ENCODE measurements at places on chromosomes 16 and 17.

DNA sequence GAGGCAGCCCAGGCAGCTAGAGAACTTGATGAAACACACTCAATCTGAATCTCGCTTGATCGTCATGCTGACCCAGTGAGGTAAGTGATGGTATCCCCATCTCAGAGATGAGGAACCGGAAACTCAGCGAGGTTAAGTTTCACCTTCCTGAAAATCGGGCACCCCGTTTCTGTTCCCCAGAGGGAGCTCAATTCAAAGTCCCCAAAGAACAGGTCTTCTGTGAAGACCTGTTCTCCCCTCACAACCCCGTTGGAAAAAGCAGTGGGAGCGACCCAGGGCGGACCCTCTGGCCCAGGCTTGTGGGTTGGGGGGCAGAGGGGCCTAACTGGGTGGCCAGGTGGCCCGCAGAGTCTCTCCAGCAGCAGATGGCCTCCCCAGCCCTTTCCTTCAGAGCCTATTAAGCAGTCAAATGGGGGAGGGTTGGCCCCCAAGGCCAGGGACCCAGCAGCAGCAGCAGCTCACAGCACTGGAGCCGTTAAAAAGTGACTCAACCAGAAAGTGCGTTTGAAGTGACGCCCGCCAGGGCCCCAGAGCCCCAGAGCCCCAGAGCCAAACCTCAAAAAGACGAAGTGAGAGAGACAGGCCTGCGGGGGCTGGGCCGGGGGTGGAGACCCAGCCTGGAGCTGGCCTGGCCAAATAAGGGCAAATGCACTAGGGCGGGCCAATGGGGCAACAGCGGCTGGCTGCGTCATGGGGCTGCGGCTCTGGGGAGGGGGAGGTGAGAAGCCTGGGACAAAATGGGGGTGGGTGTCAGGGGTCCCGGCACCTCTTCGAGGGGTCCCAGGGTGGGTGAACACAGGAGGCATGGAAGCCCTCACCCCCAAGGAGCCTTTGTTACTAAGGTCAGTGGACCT is 9.2 kb upstream of the TSPOAP1 start:
- peaks cover 48% of the 10 kb centered on the region for H3K36me3 ChIP-seq
- peak overlapping the region; percentile 99 for H3K27ac ChIP-seq
- peaks cover 44% of the 10 kb centered on the region for H3K4me1 ChIP-seq
- DNase-seq = peak; percentile 96
- H3K27me3 ChIP-seq = no peaks in the 10 kb centered on the region

- no peak for DNase-seq
- peaks cover 17% of the 10 kb centered on the region for H3K27me3 ChIP-seq
- no peak overlapping the region for H3K27ac ChIP-seq
- H3K4me1 ChIP-seq = peaks cover 8% of the 10 kb centered on the region
- peaks cover 18% of the 10 kb centered on the region for H3K36me3 ChIP-seq
Observed at GRCh38 chr16:11212798-11213196, 43.2 kb downstream of the SOCS1 start.

DNA sequence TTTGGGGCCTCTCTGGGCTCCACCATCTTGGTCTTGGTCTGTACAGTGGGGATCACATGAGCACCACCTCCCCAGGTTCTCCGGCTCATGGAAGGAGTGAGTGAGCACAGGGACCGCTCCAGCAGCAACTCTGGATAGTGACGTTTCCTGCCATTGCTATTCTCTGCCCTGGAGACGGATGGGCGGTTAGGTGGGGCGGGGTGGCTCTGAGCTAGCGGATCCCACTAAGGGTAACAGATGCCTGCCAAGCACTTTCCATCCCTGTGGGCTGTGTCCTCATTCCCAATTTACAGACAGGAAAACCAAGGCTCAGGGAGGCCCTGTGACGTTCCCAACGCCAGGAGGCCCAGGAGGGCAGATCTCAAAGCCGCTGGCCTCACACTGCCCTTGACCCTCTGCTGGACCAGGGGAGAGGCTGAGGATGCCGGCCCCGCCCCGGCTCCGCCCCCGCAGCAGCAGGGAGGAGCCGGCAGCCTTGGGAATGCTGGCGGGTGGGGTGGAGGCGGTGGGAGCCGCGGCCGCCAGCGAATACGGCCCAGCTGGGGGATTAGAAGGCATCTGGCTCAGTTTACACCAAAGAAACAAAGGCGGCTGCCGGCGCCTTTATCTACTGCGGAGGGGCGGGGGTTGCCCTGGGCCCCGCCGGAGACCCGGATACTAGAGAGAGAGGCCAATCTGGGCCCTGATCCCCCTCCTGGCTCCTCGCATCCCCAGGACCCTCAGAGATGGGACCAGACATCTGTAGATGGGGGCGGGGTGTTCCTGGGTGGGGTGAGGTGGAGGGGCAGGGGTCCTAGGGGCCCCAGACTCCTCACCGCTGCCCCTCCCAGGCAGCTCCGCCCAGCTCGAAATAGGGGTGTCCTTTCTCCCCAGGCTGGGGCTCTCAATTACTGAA is 122.3 kb upstream of the CIBAR2 start:
- H3K4me1 ChIP-seq = peaks cover 2% of the 10 kb centered on the region
- H3K27me3 ChIP-seq = peaks cover 59% of the 10 kb centered on the region
- no peak overlapping the region for H3K27ac ChIP-seq
- DNase-seq = no peak
- no peaks in the 10 kb centered on the region for H3K36me3 ChIP-seq

DNA sequence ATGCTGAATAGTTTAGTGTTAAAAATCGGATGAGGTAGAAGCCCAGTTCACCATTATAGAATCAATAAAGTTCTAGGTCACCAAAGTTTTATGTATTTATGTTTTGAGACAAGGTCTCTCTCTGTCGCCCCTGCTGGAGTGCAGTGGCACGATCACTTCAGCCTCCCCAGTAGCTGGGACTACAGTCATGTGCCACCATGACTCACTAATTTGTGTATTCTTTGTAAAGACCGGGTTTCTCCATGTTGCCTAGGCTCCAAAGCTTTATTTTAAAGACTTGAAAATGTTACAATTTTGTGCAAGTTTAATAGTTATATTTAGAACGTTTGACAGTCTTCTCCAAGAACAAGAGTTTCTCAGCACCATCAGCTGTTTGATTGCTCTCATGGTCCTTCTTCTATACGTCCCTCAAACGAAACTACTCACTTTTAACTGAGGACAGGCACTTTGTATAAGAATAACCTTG is 32.1 kb downstream of the NDE1 start:
- DNase-seq = peak; percentile 54
- no peak overlapping the region for H3K4me3 ChIP-seq
- peaks cover 50% of the 10 kb centered on the region for H3K36me3 ChIP-seq
- peaks cover 5% of the 10 kb centered on the region for H3K4me1 ChIP-seq
- H3K27me3 ChIP-seq = no peaks in the 10 kb centered on the region
- peak overlapping the region; percentile 65 for H3K27ac ChIP-seq

- H3K27me3 ChIP-seq = no peaks in the 10 kb centered on the region
- no peak overlapping the region for H3K27ac ChIP-seq
- H3K4me1 ChIP-seq = no peaks in the 10 kb centered on the region
- H3K36me3 ChIP-seq = no peaks in the 10 kb centered on the region
Observed at GRCh38 chr17:55155856-55156560, 108.8 kb upstream of the HLF start.

GRCh38 chr17:75010683-75011400 is 1.6 kb upstream of the MRPL58 start:
- peak overlapping the region; percentile 31 for H3K4me3 ChIP-seq
- no peak overlapping the region for H3K27ac ChIP-seq

DNA sequence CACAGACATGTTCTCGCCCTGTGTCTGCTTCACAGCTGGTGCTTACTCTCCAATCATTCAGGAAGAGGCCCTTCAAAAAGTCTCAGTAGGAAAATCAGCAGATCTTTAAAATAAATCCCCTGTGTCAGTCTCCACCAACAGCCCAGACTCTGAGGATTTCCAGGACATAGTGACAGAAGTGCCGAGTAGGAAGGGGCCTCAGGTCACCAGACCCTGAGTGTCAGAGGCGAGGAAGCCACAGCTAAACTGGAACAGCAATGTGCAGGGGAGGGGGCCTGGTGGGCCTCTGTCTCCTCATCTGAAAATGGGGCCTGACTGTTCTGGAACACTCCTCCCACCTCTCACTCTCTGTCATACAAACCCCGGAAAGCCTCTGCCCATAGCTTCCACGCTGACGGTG is 6.3 kb downstream of the CACNG4 start:
- peaks cover 10% of the 10 kb centered on the region for H3K4me1 ChIP-seq
- DNase-seq = no peak
- no peak overlapping the region for H3K27ac ChIP-seq

DNA sequence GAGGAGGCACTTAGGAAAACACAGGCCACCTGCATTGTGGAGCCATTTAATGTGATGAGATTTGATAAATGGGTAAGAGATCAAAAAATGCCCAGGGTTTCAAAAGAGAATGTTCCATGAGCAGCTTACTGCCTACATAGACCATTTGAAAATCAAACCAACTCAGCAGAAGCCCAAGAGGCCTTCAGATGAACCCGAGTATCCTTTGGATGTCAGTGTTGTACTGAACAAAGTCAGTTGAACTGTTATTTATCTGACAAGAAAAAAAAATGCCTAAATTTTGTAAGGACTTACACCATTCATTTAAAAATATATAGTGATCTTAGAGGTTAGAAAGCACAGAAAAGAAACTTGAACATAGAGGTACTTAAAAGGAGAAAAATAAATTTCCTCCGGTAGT is 381.7 kb downstream of the ZFHX3 start:
- H3K27ac ChIP-seq = no peak overlapping the region
- peaks cover 9% of the 10 kb centered on the region for H3K27me3 ChIP-seq
- peaks cover 30% of the 10 kb centered on the region for H3K4me1 ChIP-seq
- H3K36me3 ChIP-seq = peaks cover 6% of the 10 kb centered on the region
- no peak for DNase-seq

All from activated naive CD4-positive, alpha-beta T cell treated with anti-CD3 and anti-CD28 coated beads, Interleukin-2, amount 10 ng/mL, durations not matched to agents 7 days and 5 days (primary cell).